ENCODE measurements at places on chromosomes 3 and 15. TPM values are rescaled to one million over a fixed set of nuclear protein-coding genes. Genes with fewer than 3 reads are reported as not detected.

DNA sequence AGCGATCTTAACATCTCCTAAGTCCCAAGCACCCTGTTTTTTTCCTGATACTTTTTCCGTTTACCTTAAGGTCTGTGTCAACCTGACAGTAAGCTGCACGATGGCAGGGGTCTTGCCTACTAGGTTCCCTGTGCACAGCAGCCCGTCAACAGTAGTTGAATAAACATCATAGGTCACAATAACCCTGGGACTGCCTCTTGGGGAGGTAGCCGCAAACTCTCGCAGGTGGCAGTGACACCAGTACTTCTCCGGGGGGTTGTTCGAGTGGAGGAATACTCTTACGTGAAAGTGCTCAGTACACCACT is 365 bp upstream of the PDCD6IP start:
- no peak for DNase-seq

Gene ISLR
- 22.8 TPM for total RNA-seq

Gene PLA2G4D
- total RNA-seq, result not detected

Gene MYZAP
- total RNA-seq, result 429 TPM

DNA sequence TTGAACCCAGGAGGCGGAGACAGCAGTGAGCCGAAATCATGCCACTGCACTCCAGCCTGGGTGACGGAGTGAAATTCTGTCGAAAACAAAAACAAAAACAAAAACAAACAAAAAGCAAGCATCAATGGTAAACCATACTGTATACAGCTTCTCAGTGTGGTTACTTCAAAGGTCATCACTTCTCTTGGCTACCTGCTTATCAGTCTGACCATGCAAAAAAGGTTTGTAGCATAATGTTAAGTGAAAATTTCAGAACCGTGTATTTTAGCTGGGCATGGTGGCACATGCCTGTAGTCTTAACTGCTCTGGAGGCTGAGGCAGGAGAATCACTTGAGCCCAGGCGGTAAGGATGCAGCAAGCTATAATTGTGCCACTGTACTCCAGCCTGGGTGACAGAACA is 4.2 kb downstream of the UBXN7 start:
- no peak for DNase-seq

Gene LIPC
- 0.50 TPM for total RNA-seq

DNA sequence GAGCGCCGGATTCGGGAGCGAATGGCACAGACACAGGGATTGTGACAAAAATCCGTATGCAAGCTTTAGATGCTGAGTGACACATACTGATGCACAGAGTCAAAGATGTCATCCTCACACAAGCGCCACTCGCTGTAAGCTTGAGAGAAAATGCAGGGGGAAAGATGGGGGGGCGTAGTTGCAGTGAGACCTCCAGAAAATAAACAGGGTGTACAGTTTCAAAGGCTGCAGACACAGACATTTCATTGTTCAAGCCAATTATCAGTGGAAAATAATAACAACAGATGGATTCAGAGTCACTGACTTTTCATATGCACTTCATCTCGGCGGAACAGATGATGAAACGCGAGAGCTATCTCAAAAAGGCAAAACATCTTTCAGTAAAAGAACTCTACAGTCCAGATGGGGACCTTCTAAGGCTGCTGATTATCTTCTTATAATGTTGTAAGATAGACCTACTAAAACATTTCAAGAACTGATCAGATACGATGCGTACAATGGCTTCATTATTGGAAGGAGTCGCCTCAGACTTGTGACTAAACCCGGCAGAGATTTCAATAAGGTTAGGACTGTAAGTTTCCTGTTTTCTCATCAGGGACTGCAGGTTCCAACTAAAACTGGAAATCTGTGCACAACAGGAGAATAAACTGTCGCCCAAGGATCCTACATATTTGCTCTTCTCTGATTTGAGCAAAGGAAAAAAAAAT is 275.4 kb downstream of the FOXP1 start:
- no peak for DNase-seq

DNA sequence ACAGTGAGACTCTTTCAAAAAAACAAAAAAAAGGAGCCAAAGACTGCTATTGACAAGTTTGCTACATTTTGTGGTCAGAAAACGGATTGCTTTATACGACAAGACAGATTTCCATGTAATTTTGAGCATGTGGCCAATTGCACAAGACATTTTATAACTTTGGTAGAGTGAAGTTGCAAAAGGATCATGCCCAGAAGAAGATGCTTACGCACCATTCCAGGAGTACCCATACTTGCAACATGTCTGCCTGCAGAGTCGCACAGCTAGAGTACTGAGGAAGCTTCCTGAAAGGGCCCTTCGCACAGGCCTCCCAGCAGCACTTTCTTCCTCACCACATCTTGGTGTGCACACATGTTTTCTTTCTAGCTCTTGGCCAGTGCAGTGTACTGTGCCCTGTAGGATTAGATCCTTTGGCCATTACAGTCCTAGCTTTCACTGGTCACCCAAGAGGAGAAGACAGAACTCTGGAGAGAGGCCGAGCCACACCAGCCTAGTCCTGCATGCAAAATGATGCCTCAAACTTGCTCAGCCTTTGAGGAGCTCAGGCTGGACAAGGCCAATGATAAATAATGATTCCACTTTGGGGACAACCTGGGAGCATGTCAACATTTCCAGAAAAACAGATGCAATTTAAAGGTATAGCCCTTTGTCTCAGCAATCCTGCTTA is 11.7 kb downstream of the CHDH start:
- no peak for DNase-seq

GRCh38 chr15:90201944-90202375 is 830 bp downstream of the SEMA4B start:
- no peak for DNase-seq

DNA sequence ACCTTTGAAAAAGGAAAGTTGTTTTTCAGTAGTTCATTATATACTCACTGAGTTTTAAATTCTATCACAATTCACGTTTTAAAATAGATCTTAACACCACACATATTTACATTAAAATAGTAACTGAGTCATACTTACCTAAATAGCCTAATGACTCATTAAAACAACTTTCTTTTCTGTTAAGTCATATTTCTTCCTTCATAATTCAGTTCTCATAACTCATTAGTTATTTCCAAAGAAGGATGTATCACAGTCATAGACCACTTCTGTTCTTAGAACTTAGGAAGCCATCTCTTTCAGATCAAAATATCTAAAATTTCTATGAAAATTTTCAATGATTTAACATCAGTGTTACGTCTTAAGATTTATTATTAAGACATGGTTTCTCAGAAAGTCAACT is 885.9 kb downstream of the FHIT start:
- DNase-seq, result no peak

Gene HYAL1
- 24.6 TPM for total RNA-seq

GRCh38 chr3:88259045-88259444 is 109.3 kb downstream of the C3orf38 start:
- DNase-seq, result no peak

Gene GCSAM
- 0.35 TPM for total RNA-seq

- no peak for DNase-seq
Observed at GRCh38 chr15:64443016-64443415, 17.4 kb upstream of the ZNF609 start.

DNA sequence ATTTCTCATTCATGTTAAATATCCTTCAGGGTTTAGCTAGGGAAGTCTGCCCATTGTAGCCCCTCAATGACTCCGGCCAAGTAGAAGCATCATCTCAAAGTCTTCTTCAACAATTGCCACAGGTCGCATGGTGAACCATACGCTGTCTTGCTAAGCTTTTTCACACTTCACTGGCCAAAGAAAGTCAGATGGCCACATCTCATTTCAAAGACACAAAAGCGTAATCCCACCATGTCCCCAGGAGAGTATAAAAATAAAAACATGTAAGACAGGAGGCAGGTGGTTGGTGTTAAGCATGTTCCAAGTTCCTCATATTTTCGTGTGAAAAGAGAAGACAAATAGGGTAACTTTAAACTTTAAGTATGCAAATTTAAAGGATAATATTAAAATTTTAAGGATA is 147.4 kb downstream of the ERC2 start:
- no peak for DNase-seq

DNA sequence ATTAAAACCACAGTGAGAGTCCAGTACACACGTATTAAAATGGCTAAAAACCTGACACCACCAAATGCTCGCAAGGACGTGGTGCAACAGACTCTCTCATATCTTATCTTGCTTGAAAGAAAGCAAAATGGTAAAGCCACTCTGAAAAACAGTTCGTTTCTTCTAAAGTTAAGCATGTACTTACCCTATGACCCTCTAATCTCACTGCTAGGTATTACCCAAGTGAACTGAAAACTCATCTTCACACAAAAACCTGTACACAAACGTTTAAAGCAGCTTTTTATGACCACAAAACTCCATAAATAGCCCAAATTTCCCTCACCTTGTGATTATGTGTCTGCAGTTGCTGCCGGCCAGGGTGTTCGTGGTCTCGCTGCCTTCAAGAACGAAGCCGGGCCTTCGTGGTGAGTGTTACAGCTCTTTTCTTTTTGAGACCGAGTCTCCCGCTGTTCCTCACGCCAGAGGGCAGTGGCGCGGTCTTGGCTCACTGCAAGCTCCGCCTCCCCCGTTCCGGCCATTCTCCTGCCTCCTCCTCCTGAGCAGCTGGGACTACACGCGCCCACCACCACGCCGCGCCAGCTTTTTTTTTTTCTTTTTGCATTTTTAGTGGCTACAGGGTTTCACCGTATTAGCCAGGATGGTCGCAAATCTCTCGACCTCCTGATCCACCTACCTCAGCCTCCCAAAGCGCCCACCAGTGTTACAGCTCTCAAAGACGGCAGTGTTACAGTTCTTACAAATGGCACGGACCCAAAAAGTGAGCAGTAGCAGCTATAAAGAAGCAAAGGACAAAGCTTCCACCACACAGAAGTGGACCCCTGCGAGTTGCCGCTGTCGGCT is 165.4 kb downstream of the TJP1 start:
- DNase-seq, result no peak

DNA sequence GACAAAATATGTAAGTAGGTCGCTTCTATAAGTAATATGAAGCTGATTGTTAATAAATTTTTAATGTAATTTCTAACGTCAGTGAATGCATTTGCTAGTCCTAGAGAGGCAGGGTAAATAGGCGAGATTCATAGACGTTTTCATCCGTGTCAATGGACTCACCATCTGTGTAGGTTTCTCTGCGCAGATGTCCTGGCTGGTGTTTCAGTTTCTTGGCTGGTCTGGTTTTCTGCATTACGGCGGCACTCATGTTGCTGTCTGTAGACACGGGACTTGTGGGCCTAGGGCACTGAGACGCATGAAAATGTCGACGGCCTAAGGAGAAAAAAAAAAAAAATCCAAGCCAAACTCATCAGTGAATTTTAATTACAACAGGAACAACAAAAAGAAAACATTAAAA is 1153.3 kb downstream of the ROBO1 start:
- DNase-seq, result no peak

Gene XCR1
- 0.08 TPM for total RNA-seq

Gene EPHB3
- 1.6 TPM for total RNA-seq

DNA sequence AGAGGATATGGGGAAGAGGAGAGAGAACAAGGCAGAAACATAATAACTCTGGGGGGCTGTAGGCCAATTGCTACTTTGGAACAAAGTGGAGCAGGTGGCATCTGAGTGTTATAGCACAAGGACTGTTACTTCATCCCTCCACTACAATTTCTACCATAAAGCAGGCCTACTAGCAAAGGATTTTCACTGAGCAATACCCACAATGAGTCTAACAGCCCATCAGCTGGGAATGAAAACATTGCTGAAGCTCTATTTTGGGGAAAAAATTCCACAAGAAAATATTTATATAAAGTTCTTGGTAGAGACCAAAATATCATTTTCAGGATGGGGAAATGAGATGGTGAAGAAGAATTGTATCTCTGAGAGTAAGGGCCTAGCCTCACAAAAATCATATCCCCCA is 3.6 kb upstream of the SHC4 start:
- DNase-seq, result no peak

Gene EPHB1
- 0.85 TPM for total RNA-seq

- no peak for DNase-seq
Observed at GRCh38 chr3:193680220-193680619, 87.2 kb downstream of the OPA1 start.

- DNase-seq, result no peak
Observed at GRCh38 chr15:47186075-47186474, 531.2 kb upstream of the SEMA6D start.

DNA sequence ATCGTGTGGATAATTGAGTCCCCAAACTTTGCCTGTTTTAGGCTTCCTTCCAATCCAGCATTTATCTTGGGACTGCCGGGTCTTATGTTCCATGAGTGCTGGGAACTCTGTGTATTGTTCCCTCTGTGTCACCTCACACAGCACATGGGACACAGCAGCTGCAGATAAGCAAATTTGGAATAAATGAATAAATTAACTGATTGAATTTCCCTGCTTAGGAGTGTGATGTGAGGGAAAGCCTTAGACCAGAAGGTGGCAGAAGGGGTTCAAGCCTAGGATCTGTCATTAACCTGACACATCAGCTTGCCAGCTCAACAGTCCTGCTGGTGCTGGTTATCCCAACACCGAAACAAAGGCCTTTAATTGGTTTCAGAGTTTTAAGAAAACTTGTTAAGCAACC is 114.3 kb downstream of the OXSM start:
- DNase-seq, result no peak

Gene TNK2
- 47.6 TPM for total RNA-seq

GRCh38 chr3:135301670-135302069 is 506.6 kb downstream of the EPHB1 start:
- no peak for DNase-seq

DNA sequence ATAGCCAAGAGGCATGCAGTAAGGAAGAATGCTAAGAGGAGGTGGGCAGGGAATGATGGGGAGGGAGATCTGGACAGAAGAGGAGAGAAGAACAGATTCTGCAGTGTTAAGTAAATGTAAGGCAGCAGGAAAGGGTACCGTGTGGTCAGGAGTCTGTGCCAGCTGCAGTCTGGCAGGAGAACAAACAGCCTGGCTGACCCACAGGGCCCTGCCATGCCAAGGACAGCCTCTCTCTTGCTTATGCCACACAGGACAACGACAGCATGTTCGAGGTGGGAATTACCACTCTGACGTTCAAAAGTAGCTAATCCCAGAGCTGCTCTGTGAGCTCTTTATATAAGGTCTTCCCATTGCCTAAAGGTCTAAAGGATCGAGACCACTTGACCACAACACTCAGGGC is 31.3 kb downstream of the DAPK2 start:
- peak; percentile 53 for DNase-seq

Gene HRG
- not detected for total RNA-seq

GRCh38 chr15:99992611-99993231 is 259.5 kb upstream of the LYSMD4 start:
- DNase-seq, result no peak

DNA sequence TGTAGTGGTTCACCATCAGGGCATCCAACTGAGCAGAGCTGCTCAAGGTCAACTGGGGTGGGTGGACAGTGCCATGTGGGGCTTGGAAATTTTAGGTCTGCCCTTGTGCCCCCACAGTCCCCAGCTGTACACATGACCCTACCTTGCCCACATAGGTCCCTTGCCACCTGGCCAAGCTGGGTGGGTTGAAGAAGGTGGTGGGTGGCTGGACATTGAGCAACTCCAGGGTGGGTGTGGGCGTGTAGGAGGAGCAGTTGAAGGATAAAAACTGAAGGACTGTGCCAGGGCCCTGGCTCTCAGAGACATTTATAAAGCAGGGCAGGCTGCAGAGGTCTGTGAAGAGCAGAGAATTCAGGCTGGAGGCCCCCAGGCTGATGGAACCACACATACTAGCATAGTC is 568 bp downstream of the CDHR4 start:
- no peak for DNase-seq

- peak; percentile 36 for DNase-seq
Observed at GRCh38 chr3:109275702-109276293, 40.5 kb downstream of the DPPA2 start.

Gene LTF
- 3.1 TPM for total RNA-seq

GRCh38 chr15:67573194-67573593 is 30.7 kb downstream of the MAP2K5 start:
- DNase-seq, result no peak
